Sigmoid colon (tissue), 7 donors: ENCODE measurements at places on chromosomes 7 and 10. TPM values are rescaled to one million over a fixed set of nuclear protein-coding genes. Genes with fewer than 3 reads are reported as not detected.

The GARIN1A gene
- 2.2 TPM for total RNA-seq

The NKX1-2 gene
- total RNA-seq = not detected

The STEAP1B gene
- 0.33 TPM for total RNA-seq

The TMEM176A gene
- total RNA-seq = 19.9 TPM

The NPTX2 gene
- total RNA-seq = 21.8 TPM

The LRRC18 gene
- not detected for total RNA-seq

The TAS2R41 gene
- not detected for total RNA-seq

GRCh38 chr10:102770792-102771191, 27.0 kb downstream of the WBP1L start:
- DNase-seq = no peak

GRCh38 chr7:5523052-5523711, 99.5 kb upstream of the TNRC18 start:
- peak; percentile 86 for DNase-seq

GRCh38 chr7:81234896-81235295, 316.0 kb upstream of the SEMA3C start:
- DNase-seq = no peak

GRCh38 chr10:11576092-11576809, 35.2 kb downstream of the USP6NL start:
- DNase-seq = no peak

- no peak for DNase-seq
Measured at GRCh38 chr10:10394933-10395658, 622.6 kb upstream of the CELF2 start.

DNA sequence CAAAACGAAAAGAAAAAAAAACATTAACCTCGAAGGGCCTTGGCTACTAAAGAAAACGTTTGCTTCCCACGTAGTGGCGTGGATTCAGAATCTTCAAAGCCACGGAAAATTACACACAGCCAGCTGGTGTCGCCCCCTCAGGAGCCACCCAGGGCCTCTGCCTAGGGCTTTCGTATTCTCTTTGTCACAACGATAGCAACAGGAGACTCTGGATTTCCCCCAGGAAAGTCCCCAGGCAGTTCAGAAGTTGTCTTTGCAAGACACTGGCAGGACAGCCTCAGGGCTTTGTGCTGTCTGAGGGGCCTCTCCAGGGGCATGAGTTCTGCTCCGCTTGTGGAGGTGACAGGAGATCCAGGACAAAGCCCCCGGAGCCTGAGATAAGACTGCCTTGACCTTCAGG, 150.2 kb upstream of the INSYN2A start:
- no peak for DNase-seq

DNA sequence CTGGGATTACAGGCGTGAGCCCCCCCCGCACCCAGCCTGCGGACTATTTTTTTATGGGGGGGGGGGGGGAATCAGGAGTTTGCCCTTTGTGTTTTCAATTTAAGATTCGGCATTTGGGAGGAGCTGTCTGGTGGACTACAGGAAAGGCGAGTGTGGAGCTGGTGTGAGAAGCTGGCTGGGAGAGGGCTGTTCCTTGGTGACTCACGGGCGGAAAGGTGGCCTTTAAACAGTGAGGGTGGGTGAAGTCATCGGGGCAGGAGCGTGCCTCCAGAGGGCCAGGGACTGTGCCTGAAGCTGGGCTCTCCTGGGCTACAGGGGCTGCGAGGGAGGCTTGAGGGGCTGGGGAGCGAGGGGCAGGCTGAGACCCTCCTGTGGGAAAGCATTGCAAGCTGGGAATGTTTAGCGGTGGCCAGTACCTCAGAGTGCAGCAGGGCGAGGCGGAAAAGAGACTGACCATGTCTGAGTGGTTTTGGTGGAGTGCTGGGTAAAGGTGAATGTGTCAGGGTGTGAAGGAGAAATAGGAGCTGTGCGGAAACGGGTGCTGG, 39.7 kb upstream of the ZNF32 start:
- DNase-seq = no peak

GRCh38 chr10:122738031-122738430, 38.4 kb upstream of the C10orf120 start:
- DNase-seq = no peak

DNA sequence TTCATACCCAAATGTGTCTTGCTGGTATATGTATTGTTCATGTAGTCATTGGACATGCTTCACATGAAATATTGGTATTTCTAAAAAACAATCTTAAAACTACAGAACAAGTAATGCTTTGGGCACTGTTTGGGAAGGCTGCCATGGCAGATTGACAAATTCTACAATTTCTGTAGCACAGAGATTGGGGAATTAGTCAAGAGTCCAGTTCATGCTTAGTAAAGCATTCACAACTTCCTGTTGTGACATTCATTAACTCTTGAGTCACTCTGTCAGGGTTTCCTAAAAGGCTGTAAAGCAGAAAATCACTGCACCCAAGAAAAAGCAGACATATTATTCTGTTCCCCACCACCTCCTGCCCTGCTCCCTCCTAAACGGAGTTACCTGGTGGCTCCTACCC, 398.9 kb downstream of the PHTF2 start:
- DNase-seq = no peak

DNA sequence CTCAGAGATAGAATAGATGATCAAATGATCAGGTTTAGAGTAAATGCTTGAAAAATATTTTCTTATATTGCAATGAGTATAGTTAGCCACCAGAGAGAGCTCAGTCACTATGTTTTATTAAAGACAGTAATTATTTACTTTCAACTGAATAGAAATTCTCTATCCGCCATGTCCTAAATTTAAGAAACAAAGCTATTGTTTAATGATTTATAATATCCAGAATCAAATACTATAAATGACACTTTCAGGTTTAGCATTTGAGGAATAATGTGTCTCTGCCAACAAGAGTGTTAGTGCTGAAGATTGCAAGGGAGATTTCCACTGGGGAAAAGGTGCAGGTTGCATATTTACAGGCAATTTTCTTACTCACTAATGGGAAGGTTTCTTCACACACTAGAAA, 184.7 kb downstream of the DGKB start:
- DNase-seq = no peak

DNA sequence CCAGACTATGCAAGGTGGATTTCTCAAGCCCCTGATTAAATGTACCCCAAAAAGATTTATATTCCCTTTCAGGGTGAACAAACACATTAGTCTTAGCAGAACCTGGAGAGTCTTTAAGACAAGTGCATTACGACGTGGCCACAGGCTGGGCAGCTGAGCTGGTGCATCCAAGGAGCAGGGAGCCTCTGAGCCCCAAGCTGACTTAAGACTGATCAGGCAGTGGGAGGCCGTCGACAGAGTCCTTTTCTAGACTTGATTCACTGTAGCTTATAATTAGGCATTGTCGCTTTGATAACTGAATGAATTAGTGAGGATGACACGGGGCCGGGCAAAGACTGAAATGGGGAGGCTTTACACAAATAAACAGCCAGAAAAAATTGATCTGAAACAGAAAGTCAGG, 353.2 kb downstream of the GPAM start:
- no peak for DNase-seq

DNA sequence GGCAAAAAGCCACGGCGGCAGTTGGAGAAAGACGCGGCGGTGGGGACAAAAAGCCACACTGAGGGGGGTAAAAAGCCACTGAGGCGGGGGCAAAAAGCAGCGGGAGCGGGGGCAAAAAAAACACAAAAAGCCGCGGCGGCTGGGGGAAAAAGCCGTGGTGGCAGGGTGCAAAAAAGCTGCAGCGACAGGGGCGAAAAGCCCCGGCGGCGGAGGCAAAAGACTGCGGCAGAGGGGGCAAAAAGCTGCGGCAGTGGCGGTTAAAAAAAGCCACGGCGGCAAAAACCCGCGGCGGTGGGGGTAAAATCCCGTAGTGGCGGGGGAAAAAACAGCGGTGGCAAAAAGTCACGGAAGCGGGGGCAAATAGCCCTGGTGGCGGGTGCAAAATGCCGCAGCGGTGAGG, 527.3 kb downstream of the ZNF33B start:
- DNase-seq = no peak
